IgD-negative memory B cell (primary cell): ENCODE measurements at places on chromosomes 5 and 9. TPM values are rescaled to one million over a fixed set of nuclear protein-coding genes. Genes with fewer than 3 reads are reported as not detected.

Gene C9orf153
- 0.14 TPM for polyA plus RNA-seq

Gene PCDHA2
- polyA plus RNA-seq: not detected

Gene FCN2
- not detected for polyA plus RNA-seq

Gene SLC27A6
- polyA plus RNA-seq: not detected

Gene SVEP1
- not detected for polyA plus RNA-seq

Gene ANXA2R
- 42.9 TPM for polyA plus RNA-seq

Gene RABGAP1
- polyA plus RNA-seq: 19.0 TPM

Gene ANKRD33B
- 1.5 TPM for polyA plus RNA-seq

Gene IL33
- polyA plus RNA-seq: not detected

Gene PKD2L2
- polyA plus RNA-seq: 0.46 TPM

Gene FOXD4
- polyA plus RNA-seq: not detected

Gene MEF2C
- 238 TPM for polyA plus RNA-seq

Gene GRIA1
- polyA plus RNA-seq: not detected

Gene FGF10
- polyA plus RNA-seq: not detected

Gene PRR16
- polyA plus RNA-seq: not detected

Gene BNC2
- not detected for polyA plus RNA-seq

Gene GRM6
- not detected for polyA plus RNA-seq

Gene CRB2
- polyA plus RNA-seq: not detected

Gene EIF4E1B
- not detected for polyA plus RNA-seq

Gene ABCA1
- 1.3 TPM for polyA plus RNA-seq

Gene GPX8
- polyA plus RNA-seq: not detected

Gene OSMR
- not detected for polyA plus RNA-seq

Gene TAL2
- 9.3 TPM for polyA plus RNA-seq

Gene VCAN
- 1.6 TPM for polyA plus RNA-seq

Gene RPL7A
- 1,229 TPM for polyA plus RNA-seq

Gene DPM2
- polyA plus RNA-seq: 44.9 TPM

Gene ADAMTSL2
- polyA plus RNA-seq: not detected

Gene FAM151B
- not detected for polyA plus RNA-seq
